Breast epithelium (tissue), 4 donors: ENCODE measurements at places on chromosomes 4 and X.

DNA sequence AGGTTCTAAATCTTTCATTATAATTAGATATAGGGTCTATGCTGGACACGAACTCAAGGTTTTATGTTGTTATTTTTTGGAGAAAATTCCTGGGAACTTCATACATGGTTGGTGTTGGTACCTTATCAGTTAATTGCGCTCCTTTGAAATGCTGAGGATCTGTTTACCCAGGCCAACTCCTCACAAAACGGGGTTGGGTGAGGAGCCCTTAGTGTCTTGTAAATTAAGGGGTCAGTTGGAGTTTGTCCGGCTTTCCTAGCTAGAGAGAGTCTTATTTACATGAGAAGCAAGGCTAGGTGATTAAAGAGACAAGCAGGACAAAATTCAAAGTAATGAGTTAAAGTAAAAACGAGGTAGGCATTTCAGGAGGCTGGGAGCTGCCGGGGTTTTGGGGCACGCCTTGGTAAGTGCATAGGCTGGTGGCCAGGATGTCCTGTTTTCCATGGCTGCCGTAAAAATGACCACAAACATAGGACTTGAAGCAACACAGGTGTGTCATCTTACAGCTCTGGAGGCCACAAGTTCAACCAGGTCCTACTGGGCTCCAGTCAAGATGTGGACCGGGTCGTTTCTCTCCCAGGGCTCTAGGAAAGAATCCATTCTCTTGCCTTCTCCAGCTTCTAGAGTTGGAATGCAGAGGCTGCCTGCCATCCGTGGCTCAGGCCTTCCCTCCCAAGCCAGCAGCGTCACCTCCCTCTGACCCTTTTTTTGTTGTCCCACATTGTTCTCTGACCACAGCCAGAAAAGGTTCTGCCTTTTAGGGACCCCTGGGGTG lies 19.8 kb downstream of the PSAPL1 start:
- H3K27ac ChIP-seq, result no peak overlapping the region
- H3K36me3 ChIP-seq, result no peaks in the 10 kb centered on the region
- DNase-seq, result no peak
- no peak overlapping the region for H3K4me3 ChIP-seq
- H3K4me1 ChIP-seq, result no peaks in the 10 kb centered on the region

GRCh38 chr4:91116861-91117260 lies 989.7 kb downstream of the CCSER1 start:
- H3K4me1 ChIP-seq, result no peaks in the 10 kb centered on the region
- no peak for DNase-seq
- H3K4me3 ChIP-seq, result no peak overlapping the region
- H3K27me3 ChIP-seq, result no peaks in the 10 kb centered on the region

- peaks cover 63% of the 10 kb centered on the region for H3K27me3 ChIP-seq
- H3K4me3 ChIP-seq, result no peak overlapping the region
- H3K4me1 ChIP-seq, result no peaks in the 10 kb centered on the region
- no peaks in the 10 kb centered on the region for H3K36me3 ChIP-seq
- DNase-seq, result peak; percentile 52
Observed at GRCh38 chrX:39759526-39760224, 338.1 kb downstream of the BCOR start.

GRCh38 chr4:113404841-113405240 lies 355.4 kb downstream of the ANK2 start:
- H3K36me3 ChIP-seq, result no peaks in the 10 kb centered on the region
- no peak overlapping the region for H3K4me3 ChIP-seq
- H3K27me3 ChIP-seq, result no peaks in the 10 kb centered on the region

GRCh38 chr4:86564795-86565194 lies 29.3 kb upstream of the PTPN13 start:
- H3K36me3 ChIP-seq, result no peaks in the 10 kb centered on the region
- no peaks in the 10 kb centered on the region for H3K27me3 ChIP-seq
- DNase-seq, result no peak

GRCh38 chrX:7191681-7192110 lies 43.7 kb upstream of the PUDP start:
- H3K36me3 ChIP-seq, result no peaks in the 10 kb centered on the region
- H3K4me1 ChIP-seq, result no peaks in the 10 kb centered on the region
- H3K27me3 ChIP-seq, result no peaks in the 10 kb centered on the region
- no peak for DNase-seq
- H3K4me3 ChIP-seq, result no peak overlapping the region
- no peak overlapping the region for H3K27ac ChIP-seq

- no peak overlapping the region for H3K4me3 ChIP-seq
- H3K27me3 ChIP-seq, result no peaks in the 10 kb centered on the region
- DNase-seq, result no peak
Observed at GRCh38 chr4:109748114-109748513, 18.2 kb upstream of the PLA2G12A start.

GRCh38 chr4:89357340-89357739 lies 49.7 kb upstream of the GPRIN3 start:
- H3K4me3 ChIP-seq, result no peak overlapping the region
- DNase-seq, result no peak
- H3K36me3 ChIP-seq, result no peaks in the 10 kb centered on the region

- no peak overlapping the region for H3K4me3 ChIP-seq
- H3K27ac ChIP-seq, result no peak overlapping the region
- H3K36me3 ChIP-seq, result no peaks in the 10 kb centered on the region
Observed at GRCh38 chr4:86011117-86011516, 348.7 kb downstream of the MAPK10 start.

- no peaks in the 10 kb centered on the region for H3K36me3 ChIP-seq
- no peak overlapping the region for H3K27ac ChIP-seq
- no peak overlapping the region for H3K4me3 ChIP-seq
- H3K27me3 ChIP-seq, result no peaks in the 10 kb centered on the region
- H3K4me1 ChIP-seq, result no peaks in the 10 kb centered on the region
- DNase-seq, result no peak
Observed at GRCh38 chr4:41718907-41719306, 29.6 kb downstream of the PHOX2B start.

GRCh38 chrX:45980726-45981125 lies 564.5 kb downstream of the ZNF674 start:
- no peaks in the 10 kb centered on the region for H3K36me3 ChIP-seq
- no peaks in the 10 kb centered on the region for H3K4me1 ChIP-seq
- H3K27me3 ChIP-seq, result peaks cover 12% of the 10 kb centered on the region
